ENCODE measurements at places on chromosomes 2 and 18. TPM values are rescaled to one million over a fixed set of nuclear protein-coding genes. Genes with fewer than 3 reads are reported as not detected.

GRCh38 chr2:68266655-68267054 lies 14.3 kb upstream of the PPP3R1 start:
- no peak for DNase-seq

DNA sequence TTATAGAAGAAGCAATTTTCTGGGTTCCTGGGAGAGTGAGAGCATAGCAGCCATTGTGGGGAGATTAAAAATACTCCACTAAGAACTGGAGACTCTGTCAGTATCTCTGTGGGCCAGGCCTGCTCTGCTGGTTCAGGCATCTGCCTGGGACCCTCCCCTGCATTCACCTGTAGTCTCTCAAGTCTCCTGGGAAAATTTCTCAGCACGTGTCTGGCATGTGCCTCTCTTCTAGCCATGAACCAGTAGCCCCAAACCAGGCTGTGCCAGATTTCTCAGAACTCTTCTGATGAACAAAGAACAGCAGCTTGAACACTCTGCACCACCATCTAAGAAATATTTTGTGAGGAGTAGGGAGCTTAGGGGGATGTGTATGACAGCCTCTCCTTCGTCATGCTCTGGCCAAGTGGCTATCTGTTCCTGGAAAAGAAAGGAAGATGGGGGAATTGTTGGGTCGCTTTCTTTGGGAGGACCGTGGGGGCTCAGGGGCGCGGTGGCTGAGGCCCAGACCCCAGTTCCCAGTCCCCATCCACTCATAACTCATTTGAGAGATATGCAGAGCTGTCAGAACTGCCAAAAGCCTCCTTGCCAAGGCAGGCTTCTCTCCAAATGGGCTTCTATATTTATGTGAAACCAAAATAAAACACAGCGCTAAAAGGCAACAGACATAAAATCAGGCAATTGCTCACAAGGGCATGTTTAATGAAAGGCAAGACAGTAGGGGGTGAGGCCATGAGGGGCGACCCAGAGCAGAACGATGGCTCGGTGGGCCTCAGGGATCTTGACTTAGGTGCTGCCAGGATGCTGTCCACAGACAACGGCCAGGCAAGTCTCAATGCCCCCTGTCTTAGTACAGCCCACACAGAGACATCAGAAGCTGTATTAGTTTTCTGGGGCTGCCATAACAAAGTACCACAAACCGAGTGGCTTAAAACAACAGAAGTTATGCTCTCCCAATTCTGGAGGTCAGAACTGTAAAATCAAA lies 114.7 kb upstream of the TNP1 start:
- DNase-seq, result no peak

DNA sequence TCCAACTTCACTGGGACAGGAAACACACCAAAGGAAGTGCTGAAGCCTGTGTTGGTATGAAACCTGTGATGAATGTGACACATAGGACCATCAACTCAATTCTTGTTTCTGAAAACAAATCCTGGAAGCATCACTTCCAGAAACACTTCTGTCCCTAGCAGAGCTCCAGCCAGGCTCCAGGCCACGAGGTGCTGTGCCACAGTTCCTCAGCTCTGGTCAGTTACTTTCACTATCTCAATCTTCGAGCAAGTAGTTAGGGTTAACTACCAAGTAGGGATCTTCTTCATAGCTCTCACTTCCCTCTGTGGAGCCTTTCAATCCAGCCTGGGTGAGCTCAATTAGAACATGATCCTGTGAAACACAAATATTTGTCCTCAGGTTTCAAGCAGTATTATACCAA lies 3.6 kb upstream of the LCT start:
- DNase-seq, result no peak

- no peak for DNase-seq
Observed at GRCh38 chr18:49709347-49709690, 104.0 kb downstream of the ACAA2 start.

DNA sequence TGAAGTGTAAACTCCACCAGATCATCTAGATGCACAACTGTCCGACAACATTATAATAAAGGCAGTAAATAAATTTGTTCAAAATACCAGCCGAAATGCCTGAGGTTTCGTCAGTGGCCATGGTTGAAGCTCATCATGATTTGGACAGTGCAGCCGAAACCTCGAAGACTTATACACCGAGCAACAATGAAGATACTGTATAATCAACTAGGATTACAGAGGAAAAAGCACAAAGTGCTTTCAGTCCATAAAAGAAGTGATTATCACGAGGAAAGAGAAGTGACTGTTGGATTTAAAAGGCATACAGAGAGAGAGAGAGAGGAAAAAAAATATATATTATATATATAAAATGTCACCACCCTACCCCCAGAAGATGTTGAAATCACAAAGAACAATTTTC lies 52.0 kb upstream of the GALNT3 start:
- no peak for DNase-seq

DNA sequence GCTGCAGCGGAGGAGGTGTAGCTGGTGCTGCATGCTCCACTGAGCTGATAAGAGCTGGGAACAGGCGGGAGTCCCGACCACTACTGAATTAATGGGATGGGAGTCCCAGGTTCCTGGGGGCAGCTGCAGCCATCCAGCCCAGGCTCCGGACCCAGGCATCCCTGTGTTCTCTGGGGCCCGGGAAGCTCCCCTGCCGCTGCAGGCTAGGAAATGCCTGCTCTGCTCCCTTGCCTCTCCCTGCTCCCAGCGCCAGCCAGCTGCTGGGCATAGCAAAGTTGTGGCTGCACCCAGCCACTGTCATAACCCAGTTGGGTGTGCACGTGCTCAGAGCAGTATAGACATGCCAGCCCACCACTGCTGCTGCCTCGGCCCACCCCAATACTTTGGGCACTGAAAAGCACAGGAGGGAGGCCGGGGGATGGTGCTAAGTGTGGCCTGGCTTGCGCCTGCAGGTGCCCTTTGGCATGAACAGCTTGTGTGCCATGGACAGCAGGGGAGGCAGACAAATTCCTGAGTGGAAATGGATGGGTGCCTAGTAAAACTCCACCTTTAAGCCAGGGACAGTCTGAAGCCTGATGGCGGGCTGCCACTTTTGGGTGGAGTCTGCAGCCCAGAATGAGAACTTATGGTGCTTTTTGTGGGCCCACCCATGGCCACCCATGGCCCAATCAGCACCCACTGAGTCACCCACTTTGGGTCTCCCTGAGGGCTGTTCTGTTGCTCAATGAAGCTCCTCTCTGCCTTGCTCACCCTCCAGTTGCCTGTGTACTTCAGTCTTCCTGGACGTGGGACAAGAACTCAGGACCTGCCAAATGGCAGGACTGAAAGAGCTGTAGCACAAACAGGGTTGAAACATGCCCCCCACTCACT lies 219.3 kb upstream of the TMEFF2 start:
- DNase-seq, result no peak

The DSG1 gene
- 0.32 TPM for total RNA-seq

The ZC3H8 gene
- total RNA-seq, result 8.9 TPM

The AQP12A gene
- total RNA-seq, result not detected

Data from foreskin keratinocyte (primary cell).